ENCODE measurements at places on chromosomes 6 and 20. TPM values are rescaled to one million over a fixed set of nuclear protein-coding genes. Genes with fewer than 3 reads are reported as not detected.

DNA sequence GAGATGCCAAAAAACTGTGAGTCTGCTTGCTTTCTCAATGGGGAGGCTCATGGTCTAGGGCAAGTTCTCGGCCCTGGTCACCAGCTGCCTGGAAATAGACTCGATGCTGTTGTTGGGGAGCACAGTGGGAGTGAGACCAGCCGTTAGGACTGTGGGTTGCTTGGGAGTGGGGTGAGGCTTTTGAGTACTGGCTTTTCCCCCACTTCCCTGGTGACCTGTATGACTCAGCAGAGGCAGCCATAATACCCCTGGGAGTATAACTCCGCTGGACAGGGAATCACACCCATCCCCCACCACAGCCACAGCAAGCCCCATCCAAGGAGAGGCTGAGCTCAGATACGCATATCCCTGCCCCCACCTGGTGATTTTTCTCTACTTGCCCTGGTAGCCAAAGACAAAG lies 48.9 kb upstream of the OGFRL1 start:
- no peak for DNase-seq

Gene ENPP1
- total RNA-seq = 15.7 TPM

Gene SDCBP2
- 3.1 TPM for total RNA-seq

Gene GPX5
- total RNA-seq = not detected

DNA sequence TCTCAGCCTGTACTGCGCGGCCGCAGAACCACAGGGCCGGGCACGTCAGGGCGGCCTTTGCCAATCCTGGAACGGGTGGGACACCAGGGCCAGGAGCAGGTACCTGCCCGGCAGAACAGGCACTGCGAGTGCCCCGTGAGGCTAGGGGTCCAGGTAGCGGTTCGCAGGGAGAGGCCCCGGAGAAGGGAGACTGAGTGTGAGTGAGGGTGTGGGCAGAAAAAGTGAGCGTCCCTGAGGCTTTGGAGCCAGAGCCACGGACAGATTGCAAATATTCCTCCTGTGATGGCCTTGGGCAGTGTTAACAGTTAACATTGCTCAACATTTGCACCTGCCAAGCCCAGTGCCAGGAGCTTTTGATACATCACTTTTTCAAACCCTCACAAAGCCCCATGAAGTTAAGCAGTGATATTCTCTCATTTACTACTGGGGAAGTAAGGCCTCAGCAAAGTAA lies 491 bp downstream of the GNMT start:
- no peak for DNase-seq

DNA sequence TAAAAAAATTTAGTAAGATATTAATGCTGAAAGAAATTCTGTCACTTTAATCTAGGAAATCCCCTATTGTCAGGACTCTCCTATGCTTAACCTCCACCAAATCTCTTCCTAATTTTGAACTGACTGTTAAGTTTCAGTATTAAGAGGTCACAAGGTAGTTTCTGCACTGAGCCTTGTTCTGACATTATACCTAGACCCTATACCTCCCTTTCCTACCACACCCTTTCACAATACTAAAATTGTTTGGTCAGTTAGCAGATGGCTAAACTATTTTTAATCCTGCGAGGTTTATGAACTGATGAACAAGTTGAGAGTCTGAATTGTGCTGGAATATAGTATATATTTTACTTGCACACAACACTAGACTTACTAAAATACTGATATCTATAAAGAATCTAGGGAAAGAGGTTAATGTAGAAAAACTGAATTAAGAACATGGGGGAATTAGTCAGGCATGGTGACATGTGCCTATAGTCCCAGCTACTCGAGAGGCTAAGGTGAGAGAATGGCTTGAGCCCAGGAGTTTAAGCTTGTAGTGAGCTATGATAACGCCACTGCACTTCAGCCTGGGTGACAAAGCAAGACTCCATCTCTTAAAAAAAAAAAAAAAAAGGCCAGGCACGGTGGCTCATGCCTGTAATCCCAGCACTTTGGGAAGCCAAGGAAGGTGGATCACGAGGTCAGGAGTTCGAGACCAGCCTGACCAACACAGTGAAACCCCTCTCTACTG lies 51.5 kb downstream of the HBS1L start:
- no peak for DNase-seq

DNA sequence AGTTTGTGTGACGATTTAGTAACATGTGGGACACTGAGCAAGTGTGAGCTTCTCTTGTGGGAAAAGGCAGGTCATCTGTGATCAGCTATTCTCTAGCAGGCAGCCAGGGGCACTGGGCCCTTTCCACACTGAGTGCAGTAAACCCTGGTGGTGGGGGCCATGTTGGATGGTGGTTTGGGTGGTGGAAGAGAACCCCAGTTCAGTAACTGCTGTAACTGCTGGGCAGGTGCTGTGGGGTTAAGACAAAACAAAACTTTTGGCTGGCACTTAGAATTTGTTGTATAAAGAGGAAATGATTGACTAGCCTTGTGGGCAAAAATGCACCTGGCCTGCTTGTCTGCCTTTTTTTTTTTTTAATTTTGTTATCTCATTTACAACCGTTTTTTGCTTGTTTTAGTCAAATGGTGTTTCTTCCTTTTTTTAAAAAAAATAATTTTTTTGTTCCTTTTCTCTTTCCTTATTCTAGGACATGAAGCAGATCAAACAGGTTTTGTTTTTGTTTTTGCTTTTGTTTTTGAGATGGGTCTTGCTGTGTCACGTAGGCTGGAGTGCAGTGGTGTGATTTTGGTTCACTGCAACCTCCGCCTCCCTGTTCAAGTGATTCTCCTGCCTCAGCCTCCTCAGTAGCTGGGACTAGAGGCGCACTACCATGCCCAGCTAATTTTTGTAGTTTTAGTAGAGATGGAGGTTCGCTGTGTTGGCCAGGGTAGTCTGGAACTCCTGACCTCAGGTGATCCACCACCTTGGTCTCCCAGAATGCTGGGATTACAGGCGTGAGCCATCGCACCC lies 59.8 kb downstream of the IGF2R start:
- DNase-seq = no peak

Gene BANF2
- total RNA-seq = not detected

DNA sequence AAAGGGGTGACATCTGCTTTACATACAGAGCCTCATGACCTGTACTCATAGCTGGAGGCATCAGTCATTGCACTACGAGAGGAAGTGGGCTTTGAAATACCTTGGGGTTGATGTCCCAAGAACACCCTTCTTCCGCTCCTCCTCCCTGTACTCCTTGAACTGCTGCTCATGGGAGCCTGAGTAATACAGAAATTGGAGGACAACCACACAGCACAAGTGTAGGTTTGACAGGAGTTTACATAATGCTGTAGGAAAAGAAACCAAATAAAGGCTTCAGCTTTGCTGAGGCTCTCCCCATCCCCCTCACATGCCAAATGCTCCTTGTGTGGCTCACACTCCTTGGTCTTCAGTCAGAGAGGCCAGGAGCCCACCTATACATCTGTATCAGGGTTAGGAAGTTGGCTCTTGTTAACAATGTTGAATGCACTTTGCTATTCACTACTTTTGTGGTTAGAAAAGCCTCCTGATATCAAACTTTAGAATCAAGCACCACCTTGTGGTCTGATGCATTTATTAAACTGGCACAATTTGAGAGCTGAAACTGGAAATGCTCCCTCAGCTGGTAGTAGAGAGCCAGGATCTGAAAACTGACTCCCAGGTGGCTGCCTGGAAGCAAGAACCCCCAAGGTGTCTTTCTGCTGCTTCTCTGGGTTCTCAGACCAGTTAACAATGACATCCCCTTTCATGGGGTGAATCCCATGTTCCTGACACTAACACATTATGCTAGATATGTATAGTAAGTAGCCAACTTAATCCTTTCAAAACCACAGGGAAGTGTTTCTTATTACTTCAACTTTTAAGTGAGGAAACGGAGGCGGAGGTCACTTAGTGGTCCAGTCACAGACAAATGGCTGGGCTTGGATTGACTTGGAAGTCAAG lies 56.2 kb upstream of the EDN1 start:
- no peak for DNase-seq

DNA sequence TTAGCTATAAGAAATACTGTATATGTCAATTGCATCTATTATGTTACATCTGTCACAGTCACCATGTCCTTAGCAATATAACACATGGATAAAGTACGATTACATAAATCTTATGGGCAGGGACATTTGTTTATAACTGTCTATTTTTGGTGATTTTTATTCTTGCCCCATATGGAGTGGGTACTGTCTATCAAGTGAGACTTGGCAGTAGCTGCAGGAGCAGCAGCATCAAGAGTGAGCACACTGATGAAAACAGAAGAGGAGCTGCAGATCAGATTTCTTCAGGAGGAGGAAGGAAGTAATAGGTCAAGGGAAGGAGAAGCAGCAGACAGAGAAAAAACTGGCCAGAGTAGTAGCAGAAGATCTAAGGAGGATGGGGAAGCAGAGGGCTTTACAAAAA lies 516.7 kb downstream of the C6orf118 start:
- no peak for DNase-seq

DNA sequence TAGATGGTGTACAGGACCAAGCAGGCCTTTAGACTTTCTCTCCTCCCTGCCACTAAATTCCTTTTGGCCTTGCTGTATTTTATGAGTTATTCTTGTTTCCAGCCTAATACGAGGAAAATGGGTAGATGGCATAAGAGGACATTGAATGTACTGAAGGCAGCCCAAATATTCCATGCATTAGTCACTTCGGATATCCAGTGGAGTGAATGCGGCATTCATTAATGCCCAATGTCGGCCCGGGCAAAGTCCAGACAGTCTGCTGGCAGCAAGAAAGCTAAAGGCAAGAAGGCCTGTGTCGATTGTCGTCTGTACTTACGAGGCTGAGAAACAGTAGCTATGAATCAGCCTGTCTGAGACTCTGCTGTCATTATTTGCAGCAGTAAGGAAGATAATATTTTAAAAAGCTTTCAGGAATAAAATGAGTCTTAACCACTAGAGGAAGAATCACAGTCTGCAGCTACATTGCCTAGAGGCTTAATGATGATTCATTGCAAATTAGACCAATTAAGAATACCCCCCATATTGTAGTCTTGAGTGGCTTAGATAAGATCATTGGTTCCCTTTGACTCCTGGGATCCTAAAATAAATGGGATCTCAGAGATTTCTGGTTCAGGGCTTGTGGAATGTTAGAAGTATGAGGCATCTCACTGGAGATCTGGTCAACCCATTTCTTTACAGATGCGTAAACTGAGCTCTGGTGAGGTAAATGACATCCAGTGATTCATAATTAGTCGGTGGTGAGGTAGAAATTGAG lies 534.1 kb upstream of the JAG1 start:
- DNase-seq = no peak

Gene HS3ST5
- 0.42 TPM for total RNA-seq

DNA sequence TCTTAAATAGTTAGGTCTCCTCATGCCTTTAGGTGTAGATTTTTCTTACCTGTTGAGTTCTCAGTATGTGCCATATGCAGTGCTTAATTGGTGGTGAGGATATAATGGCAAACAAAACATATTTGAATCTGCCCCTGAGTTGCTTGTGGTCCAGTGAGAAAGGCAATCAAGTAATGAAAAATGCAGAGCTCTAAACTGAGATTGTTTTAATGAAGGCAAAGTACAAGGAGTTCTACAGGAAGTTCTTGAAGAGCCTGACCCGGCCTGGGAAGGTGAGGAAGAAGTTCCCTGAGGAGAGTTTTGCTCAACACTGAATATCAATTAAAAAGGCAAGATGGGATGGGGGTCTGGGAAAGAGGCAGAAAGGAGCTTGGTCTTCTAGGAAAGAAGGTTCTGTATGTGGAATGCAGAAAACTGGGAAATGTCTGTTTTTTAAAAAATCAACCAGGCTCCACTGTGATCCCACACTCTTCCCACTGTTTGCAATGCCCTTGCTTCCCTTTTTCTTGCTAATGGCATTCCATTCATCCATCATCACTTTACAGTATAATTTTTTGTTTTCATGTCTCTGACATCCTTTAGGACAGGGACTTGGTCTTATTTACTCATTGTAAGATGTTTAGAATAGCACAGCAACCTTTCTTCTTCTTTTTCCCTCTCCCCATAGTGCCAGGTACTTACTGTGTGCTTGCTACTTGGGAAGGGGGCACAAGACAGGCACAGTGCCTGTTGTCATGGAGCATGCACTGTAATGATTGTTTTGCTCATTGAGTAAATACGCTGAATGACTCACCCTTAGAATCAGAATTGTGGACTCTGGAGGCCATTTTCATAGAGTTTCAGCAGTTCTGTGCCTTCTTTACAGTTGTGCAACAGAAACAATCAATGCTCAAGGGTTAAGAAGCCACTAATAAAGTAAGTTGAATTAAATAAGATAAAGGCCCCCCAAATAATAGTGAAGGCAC lies 64.3 kb downstream of the ANKS1A start:
- DNase-seq = no peak

- DNase-seq = no peak
These were observed 265.8 kb upstream of the PLCB4 start for GRCh38 chr20:8803065-8803464.

DNA sequence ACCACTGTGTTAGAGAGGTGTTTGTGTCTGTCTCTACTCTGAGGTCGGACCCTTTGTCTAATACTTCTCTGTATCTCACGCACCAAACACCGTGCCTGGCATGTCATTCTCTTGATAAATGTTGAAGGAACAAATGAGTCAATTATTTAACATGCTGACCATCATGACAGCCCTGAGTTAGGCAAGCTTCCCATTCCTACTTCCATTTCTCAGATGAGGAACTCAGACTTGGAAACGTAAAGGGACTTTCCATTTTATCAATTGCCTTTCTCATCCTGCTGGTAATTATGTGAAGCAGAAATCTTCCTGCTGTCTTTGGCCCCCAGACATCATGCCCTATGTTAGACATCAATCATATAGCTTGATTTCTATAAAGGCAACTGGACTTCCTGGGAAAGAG lies 227.0 kb upstream of the ECI2 start:
- no peak for DNase-seq

GRCh38 chr6:64553249-64553786 lies 917.7 kb downstream of the PHF3 start:
- DNase-seq = no peak

DNA sequence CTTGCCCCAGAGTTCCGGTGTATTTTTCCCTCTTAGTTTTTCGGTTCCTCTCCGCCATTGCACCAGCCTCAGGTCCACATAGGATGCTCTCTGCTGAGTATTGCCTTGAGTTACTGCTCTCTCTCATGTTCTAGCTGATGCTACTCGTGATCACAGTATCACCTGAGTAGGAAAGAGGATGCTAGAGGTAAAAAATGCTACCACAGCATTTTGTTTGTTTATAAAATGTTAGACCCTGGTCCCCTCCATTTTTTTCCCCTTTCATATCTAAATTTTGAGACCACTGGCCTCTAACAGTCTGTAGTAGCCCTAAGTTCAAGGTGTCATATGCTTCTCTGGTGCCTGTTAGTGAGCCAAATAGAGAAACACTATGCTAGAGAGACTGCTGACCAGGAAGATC lies 175.5 kb downstream of the OR2B2 start:
- DNase-seq = no peak

DNA sequence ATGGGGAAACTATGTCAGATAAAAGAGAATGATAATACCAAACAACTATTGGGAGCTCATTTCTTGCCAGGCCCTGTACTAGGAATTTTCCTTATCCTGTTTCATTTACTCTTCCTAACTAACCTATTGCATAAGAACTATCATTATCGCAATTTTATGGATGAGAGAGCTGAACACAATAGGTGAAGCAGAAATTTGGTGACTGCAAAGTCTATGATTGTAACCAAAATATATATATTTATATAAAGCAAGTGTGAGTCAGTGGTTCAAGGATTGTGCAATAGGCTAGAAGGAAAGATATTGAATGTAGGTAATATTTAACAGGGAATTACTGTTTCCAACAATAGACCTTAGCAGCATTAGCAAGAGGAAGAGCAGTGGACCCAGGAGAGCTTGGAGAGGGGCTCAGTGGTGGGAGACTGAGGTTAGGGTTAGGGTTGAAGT lies 181.1 kb upstream of the TENT5A start:
- DNase-seq = no peak

All from tibial nerve (tissue), 4 donors.